Dermis blood vessel endothelial cell (primary cell): ENCODE measurements at places on chromosomes 13 and 19. TPM values are rescaled to one million over a fixed set of nuclear protein-coding genes. Genes with fewer than 3 reads are reported as not detected.

The ZNF616 gene
- total RNA-seq: 8.5 and 9.2 TPM in 2 replicates

The ZNF444 gene
- 22.6 and 26.3 TPM in 2 replicates for total RNA-seq

The PDCD2L gene
- total RNA-seq: 15.9 and 20.4 TPM in 2 replicates

The ZNF577 gene
- 3.0 and 4.4 TPM in 2 replicates for total RNA-seq

The SGTA gene
- 45.4 and 65.4 TPM in 2 replicates for total RNA-seq

The LENG9 gene
- total RNA-seq: 6.0 and 7.5 TPM in 2 replicates

The TLE2 gene
- total RNA-seq: 21.8 and 25.7 TPM in 2 replicates

The CYP4F11 gene
- total RNA-seq: not detected in 2 replicates

The CEBPA gene
- total RNA-seq: 0.17 and 0.19 TPM in 2 replicates

The ZNF506 gene
- 11.4 and 16.3 TPM in 2 replicates for total RNA-seq

The ZNF724 gene
- total RNA-seq: 5.6 and 8.7 TPM in 2 replicates

The DHDH gene
- total RNA-seq: not detected in 2 replicates

The LACC1 gene
- total RNA-seq: 10.9 and 14.1 TPM in 2 replicates

The LGI4 gene
- 0.34 TPM in 1 of 2 replicates, not detected in the other for total RNA-seq

The ATP4A gene
- total RNA-seq: not detected in 2 replicates

The MEF2B gene
- 0.34 TPM in 1 of 2 replicates, not detected in the other for total RNA-seq

The PLIN4 gene
- total RNA-seq: 1.1 and 1.5 TPM in 2 replicates

The KIR3DL1 gene
- total RNA-seq: not detected in 2 replicates

The GDF15 gene
- 106 and 152 TPM in 2 replicates for total RNA-seq

The NOTCH3 gene
- 0.84 and 2.0 TPM in 2 replicates for total RNA-seq

The DPRX gene
- total RNA-seq: not detected in 2 replicates

The ZNF649 gene
- 6.5 and 9.2 TPM in 2 replicates for total RNA-seq
